Adrenal gland (tissue), 19 donors: ENCODE measurements at places on chromosomes 12 and 14.

DNA sequence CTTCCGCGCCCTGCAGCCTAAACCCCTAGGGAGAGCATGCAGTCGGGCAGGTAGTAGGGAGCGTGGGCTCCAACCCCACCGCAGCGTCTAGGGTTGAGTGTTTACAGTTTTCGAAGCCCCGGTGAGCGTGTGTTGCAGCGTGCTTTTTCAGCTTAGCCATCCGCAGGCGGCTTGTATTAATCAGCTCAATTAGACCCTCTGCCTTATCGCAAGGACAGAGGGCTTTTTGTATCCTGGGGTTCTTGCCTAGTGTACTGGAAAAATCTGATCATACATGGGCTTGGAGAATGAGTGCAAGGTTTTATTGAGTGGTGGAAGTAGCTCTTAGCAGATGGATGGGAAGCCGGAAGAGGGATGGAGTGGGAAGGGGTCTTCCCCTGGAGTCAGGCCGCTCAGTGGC is 44.4 kb upstream of the GNG2 start:
- no peak for DNase-seq

GRCh38 chr12:1912580-1913376 is 5.7 kb downstream of the CACNA2D4 start:
- no peak for DNase-seq

DNA sequence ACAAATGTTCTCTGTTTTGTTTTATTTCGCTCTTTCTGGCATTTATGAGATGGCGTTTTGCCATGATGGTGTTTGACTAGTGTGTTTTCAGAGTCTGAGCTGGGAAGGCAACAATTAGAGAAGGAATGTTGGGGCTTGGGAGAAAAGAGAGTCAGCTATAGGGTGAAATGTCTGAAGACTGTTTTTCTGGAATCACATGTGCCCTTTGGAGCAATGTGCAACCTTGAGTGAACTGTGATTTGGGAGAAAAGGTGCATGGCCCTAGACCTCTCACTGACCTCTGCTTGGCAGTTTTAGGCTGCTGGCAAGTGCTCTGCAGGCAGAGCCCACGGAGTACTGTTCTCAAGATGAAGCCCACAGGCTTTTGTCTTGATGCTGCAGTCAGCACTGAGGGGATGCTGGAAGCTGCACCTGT is 379.9 kb upstream of the PDE3A start:
- DNase-seq = no peak

DNA sequence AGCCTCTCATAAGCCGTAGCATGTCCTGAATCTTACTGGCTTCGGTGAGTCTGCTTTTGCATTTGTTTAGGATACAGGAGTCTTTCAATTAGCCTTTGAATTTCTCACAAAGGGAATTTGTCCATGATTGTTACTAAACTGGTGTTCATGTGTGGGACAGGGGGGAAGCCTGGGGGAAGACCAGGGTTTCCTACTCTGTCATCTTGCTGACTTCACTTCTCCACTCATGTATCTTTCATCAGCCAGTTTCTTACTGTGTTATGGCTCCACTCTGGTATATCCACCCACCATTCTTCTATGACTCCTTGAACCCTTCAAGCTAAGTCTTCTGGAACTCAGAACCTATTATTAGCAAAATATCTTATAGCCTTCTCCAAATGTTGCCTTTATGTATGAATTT is 31.7 kb upstream of the A2M start:
- no peak for DNase-seq

- no peak for DNase-seq
These were observed 66.1 kb upstream of the ZDHHC17 start for GRCh38 chr12:76697849-76698248.

DNA sequence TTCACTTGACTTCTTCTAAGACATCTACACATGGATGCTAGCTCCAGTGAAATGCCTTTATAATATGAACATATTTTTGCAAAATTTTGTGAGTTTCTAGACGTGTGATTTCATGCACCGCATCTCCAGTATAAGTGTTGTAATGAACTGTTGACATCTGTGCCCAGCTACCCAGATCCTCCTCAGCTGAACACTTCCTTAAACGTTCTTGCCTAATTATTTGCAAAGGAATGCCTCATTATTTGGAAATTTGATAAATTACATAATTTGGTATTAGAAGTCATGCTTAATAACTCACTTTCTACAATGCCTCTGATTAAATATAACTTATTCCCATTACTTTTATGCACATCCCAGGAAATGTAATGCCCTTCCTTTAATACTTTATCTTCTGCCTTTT is 14.0 kb downstream of the OR11G2 start:
- no peak for DNase-seq

DNA sequence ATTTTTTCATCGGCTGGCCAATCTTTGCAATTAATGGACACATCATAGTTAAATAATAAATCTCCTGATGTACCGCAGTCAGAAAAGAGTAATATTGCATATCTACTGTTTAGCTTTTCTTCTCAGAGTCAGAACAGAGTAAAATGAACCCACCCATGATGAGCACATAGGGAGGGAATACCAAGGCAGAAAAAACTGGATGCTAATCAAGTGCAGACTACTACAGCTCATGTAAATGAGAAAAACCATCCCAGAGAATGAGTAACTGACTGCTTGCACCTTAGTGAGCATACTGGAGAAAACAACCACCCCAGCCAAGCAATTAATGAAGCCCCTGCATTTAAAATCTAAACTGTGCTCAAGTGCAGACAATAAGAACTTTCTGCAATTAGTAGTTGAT is 483.7 kb downstream of the MDGA2 start:
- no peak for DNase-seq

DNA sequence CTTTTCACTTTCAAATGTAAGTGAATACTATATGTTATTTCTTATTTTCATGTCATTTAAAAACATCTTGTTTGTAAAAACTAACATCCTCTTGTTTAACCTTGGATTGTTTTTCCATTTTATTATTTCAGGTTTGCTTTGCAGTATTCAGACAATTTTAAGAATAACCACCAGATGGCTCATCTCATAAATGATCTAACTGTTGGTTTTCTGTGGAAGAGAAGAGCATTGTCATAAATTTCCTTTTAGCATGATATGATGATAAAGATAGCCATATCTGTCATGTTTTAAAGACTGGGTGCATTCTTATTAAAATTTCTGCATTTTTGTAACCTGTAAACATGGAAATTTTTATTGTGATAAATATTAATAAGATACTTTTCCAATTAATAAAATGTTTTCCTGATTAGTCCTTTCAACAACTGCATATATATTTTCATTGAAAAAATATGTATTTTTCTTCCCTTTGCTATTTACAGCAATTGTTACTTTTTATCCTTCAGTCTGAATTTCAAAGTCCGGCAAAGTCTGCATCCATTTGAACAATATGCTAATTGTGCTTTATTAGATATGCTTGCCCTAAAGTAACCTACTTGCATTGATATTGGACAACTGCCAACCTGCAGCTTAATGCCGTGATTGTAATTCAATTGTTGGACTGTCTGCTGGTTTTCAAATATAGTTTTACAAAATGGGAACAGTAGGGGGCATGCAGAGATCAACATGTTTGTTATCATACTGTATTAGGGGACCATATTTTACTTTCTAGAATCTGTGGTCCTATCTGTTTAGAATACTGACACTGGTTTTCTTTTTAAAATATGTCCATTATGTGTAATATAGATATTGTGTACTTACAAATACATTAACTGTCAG is 163.4 kb downstream of the GARIN6 start:
- DNase-seq = no peak

- no peak for DNase-seq
These were observed 97.4 kb downstream of the SRGAP1 start for GRCh38 chr12:63941879-63942278.

- DNase-seq = peak; percentile 48
These were observed 107.7 kb downstream of the ARF6 start for GRCh38 chr14:50000380-50001150.

GRCh38 chr14:24556756-24557155 is 19.3 kb downstream of the CTSG start:
- no peak for DNase-seq

DNA sequence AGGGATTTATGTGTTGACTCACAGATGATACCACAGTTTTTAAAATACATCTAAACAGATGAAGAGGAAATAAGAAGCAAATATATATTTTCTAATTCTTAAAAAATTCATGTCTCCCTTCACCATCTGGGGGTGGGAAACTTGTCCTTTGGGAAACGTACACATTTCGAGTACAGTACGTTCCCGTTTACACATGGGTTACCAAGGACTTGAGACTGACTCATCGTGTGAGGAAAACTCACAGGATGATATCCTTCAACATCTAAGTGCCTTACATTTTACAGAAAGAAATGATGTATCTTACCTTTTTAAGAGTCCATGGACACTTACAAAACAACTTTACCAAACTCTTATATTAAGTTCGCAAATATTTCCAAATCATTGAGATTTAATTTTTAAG is 16.0 kb upstream of the FBLN5 start:
- DNase-seq = no peak

GRCh38 chr14:57413849-57414248 is 23.5 kb downstream of the NAA30 start:
- no peak for DNase-seq

DNA sequence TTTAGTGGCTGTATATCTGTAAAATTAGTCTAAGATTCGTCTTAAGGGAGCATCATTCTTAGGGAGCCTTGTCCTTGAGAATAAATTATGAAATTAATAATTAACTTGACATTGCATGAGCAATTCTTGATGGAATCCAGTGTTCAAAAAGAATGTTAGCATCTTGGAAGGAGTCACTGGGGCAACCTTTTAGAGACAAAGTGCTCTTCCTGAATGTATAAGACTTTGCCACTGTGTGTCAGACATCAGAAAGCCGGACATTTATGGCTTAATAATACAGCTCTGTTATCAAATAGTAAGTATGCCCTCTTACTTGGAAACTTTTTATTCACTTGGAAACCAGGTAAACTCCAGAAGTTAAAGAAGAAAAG is 83.3 kb downstream of the CCER1 start:
- no peak for DNase-seq

DNA sequence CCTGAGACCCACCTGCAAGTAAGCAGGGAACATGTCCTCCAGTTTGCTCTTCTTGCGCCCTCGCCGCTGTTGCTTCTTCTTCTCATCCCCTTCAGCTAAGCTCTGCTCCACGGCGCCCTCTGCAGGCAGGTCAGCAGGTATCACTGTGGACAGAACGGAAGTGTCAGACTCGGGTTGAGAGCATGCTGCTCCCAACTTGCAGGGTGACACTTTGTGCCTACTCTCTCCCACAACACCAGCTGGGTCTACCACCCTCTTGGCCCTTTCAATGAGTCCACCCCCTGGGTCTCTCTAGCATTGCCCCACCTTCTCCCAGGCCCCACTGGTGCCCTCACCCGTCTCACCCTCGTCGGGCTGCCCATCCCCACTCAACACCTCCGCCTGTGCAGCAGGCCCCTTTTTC is 16.7 kb downstream of the KMT2D start:
- peak; percentile 74 for DNase-seq

DNA sequence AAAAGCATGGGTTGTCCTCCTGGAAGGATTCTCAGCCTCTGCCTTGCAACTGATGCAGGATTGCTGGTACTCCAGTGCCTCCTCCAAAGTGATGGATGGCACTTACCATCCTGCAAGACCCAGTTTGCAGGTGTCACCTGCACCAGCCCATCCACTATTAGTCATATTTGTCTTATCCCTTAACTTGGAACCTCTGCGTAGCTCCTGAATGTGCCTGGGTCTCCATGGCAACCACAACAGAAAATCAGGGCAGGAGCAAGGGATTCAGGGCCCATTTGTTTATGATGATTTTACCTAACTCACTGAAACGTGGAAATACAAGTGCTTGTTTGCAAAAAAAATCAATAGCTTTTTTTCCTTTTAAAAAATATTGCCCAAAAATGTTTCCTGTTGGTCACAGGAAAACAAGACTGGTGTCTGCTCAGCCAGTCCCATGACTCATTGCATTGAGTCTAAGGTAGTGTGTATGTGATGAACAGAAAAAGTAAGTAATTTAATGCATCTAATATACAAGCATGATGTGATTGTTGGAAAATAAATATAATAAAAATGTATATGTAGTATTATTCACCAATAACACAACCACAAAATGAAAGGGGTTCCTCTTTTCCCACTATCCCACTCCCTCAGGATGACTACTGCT is 1196.3 kb upstream of the TMEM132C start:
- no peak for DNase-seq

GRCh38 chr12:82554529-82554928 is 132.2 kb upstream of the TMTC2 start:
- no peak for DNase-seq

DNA sequence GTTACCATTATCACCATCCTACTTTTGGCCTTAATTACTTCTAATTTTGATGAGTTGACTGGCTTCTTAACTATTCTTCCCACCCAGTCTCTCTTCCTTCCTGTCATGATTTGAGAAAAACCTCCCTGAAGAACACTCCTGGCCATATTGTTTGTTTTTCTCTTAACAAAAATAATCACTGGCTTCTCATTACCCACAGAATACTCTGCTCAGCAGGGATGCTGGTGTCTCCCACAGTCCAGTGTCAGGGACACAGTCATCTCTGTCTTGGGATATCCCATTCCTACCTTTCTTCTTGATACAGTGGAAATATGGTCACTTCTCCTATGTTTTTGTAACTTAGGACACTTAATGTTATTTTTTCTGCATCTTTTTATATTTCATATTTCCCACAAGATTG is 103.7 kb downstream of the SRGAP1 start:
- DNase-seq = no peak

- DNase-seq = no peak
These were observed 113.3 kb upstream of the ATP2B1 start for GRCh38 chr12:89821896-89822295.

DNA sequence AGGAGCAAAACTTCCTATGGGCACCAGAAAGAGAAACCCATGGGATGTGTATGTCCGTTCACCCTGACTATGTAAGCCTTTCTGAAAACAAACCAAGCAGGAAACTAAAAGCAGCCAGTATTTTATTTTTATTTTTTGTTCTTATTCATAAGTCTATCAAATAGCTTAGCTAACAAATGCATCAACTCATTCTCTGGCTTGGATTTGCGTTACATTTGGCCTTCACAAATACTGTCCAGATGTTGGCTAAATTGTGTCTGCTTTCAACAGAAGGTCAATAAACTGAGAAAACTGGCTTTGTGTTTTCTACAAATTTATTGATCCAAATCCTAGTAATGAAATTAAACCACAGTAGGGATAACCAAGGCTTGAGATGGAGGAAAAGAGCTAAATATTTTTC is 379.0 kb downstream of the NOVA1 start:
- no peak for DNase-seq

DNA sequence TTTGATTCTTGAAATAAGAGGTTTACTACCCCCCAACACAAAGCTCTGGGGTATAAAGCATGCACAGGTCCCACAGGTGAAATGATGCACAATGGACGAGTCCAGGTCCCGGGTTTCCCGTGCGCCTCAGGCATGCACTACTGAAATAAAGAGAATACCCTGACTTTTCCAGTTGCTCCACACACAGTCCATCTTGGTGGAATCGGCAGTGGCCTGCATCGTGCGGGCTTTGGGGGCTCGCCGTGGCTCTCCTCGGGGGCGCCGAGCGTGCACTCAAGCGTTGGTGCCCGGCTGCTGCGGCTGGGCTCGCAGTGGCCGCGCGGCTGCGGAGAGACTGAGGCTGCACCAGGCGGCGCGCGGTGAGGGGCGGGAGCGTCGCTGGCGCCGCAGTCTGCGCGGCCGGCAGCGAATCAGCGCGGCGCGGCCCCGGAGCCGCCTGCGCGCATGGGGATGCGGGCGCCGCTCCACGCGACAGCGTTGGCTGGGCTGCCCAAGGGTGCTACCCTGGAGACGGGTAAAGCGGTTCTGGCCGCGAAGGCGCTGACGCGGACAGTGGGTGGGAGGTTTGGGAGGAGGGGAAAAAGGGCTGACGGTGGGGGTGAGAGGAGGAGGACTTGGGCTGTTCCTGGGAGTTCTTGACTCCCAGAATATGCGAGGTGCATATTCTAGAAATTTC is 53.8 kb upstream of the CCDC175 start:
- DNase-seq = no peak
